Cardiac muscle cell (in vitro differentiated cells and primary cell): ENCODE measurements at places on chromosomes 13 and 19. TPM values are rescaled to one million over a fixed set of nuclear protein-coding genes. Genes with fewer than 3 reads are reported as not detected.

GRCh38 chr13:84491952-84492351, 609.7 kb upstream of the SLITRK1 start:
- no peak for DNase-seq

- no peak for DNase-seq
Measured at GRCh38 chr19:7500811-7501450, 12.1 kb upstream of the PEX11G start.

The PODNL1 gene
- polyA plus RNA-seq, result not detected in 2 replicates

DNA sequence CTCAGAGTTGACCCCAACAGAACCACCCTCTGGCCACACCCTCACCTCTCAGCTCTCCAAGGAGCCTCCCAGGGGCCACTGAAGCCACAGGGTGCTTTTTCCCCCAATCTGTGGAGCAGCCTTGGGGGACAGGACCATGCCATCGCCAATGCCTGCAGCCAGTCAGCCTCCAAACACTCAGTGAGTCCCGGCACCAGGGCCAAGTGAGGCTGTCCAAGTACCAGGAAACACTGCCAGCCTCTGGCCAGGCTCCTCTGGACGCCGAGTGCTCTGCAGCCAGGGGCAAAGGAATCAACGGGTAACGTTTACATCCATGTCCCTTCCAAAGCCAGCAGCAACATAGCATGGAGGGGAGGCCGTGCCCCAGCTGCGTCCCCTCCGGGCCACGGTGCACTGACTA, 9.5 kb upstream of the COMP start:
- DNase-seq, result no peak

DNA sequence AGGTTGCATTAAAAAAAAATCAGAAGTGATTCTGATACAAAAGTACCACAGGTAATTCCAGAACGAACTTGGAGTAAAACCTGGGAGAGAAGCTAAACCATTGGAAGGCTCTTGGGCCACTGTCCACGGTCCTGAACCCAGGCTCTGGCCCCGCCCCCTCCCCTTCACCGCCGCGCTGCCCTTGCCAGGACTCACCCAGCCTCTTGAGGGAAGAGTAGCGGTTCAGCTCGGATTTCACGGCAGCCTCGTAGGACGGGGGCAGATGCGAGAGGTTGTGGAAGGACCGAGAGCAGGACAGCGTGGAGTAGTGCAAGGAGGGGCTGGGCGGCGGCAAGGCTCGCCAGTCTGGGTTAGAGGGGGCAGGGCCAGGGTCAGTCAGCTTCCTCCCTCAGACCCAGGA, 5.7 kb downstream of the SHISA7 start:
- peak; percentile 90 for DNase-seq

DNA sequence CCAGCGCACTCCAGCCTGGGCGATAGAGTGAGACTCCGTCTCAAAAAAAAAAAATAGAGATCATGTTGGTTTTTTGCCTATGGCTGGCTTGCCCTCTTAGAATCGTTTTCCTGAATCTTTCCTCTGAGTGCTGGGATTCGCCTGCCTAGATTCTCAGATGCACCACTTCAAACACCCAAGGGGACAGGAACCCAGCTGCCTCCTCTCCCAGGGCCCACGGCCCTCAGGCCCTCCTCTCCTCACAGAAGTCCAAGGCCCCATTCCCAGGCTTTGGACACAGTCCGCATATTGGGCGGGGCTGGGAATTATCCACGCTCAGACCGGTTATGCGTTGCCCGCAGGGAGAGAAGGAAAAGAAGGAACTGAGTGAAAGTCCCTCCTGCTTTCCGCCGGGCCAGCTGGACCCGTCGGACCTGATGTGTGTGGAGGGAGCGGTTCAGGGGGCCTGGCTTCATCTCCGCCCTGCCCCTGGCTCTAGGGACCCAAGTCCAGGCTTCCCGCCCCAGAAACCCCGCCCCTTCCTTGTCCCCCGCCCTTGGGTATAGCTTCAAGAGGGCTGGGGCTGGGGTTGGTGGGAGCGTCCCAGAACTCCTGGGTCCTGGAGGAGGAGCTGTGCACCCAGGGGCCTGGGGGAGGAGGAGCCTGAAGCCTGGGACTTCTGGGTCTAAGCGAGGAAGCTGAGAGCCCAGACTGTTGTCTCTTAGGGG, 5.8 kb downstream of the PPFIA3 start:
- DNase-seq, result no peak

The MYO9B gene
- polyA plus RNA-seq, result 17.7 and 20.8 TPM in 2 replicates

DNA sequence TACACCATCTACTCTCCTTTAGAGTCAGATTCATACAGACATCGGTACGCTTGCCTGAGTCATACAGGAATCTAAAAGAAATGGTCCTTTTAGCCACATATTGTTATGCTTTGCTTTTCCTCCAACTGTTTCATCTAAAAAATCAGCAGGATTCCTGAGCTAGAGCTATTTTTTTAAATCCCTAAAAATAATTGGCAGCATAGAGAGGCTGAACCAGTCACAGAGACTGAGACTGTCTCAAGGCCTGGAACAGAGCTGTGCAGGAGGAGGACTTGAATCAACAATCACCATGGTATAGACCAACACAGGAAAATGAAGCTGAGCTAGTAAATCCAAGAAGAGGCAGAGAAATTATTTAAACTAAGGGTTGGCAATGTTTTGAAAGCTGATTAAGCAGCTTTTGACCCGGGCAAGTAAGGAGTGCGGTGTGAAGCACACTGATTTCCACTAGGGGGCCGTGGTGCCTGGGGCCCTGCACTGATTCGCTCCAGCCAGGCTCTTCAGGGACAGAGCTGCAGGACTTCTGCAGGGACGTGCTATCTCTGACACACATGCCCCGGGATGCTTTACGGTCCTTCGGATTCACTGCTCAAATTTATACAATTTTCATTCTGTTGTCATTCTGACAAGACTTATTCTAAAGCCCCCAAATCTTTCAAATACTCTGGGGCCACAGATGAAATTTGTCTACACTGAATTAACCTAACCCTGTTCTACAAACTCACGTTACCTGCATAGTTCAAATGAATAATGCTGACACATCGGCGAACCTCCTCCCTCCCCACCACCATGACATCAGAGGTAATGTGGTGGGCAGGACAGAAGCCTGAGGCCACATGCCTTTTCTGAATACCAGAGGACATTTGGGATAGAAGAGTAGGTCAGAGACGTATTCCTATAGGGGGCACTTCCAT, 87.6 kb upstream of the SLC15A1 start:
- DNase-seq, result peak; percentile 70
